ENCODE measurements at places on chromosomes 5 and 9.

GRCh38 chr5:1302258-1302657 lies 7.4 kb upstream of the TERT start:
- DNase-seq, result no peak

DNA sequence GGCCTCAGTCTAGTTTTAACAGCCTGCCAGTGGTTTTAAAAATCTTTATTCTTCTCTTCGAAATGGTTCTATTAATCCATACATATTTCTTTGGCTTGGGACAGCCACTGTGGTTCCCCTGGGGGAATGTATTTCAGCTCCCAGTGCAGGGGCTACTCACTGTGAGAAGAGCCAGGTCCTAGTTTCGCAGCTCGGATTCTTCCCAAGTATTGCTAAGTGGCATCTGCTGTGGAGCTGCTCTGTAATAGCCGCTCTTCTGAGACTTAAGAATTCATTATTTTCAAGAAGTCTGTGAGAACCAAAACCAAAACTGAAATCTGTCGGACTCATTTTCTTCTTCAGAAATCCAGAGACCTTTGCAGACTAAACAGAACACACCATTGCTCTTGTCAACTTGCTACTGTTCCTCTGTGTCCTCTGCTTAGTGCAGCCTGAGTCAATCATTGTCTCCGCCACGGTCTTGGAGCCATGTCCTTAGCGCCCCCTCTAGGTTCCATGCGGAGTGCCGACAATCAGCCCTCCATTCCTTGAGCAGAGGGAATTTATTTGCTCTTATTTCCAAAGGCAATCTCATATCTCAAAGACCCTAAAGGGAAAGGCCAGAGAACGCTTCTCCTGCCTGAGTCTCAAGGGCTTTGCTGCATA lies 478.2 kb downstream of the SPATA31D1 start:
- no peak for DNase-seq

DNA sequence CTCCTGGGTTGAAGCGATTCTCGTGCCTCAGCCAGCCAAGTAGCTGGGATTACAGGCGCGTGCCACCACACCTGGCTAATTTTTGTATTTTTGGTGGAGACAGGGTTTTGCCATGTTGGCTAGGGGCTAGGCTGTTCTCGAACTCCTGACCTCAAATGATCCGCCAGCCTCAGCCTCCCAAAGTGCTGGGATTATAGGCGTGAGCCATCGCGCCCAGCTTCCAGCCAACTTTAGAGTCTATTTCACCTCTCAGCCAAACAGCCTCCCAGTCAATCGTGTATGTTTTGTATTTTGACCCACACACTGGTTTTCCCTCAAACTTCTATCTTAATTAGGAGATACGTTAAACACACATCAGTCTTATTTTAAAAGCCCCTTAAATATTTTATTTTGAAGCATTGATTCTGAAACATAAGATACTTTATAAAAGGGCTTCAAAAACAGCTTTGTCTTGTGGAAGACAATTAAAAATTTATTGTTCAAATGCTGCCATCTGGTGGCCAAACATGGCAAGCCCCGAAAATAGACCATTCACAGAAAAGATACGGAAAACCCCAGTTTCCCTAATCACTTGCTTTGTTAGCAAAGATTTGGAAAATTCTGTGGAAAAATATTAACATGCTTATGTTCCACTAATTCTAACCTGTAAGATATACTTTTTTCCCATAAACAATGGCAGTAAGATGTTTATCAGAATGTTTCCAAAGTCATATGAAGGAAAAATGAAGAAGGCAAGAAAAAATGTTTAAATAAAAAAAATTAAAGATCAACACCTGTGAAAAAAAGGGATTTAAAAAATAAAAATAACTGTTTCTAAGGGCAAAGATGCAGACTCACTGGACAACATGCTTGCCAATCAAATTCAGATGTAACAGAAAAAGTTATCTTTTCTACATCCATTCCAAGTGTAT lies 33.1 kb downstream of the APTX start:
- peak; percentile 60 for DNase-seq

DNA sequence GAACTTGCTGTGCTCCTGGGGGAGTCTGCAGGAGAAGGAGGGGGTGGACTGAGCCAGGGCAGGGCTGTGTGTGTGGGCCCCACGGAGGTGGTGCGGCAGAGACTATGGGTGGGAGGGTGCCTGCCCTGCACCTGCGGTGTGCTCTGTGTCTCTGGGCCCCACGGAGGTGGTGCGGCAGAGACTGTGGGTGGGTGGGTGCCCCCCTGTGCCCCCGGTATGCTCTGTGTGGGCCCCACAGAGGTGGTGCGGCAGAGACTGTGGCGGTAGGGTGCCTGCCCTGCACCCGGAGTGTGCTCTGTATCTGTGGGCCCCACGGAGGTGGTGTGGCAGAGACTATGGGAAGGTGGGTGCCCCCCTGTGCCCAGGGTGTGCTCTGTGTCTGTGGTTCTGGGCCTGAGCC lies 103.7 kb downstream of the EHMT1 start:
- DNase-seq, result no peak

GRCh38 chr9:19127871-19128500 lies 694 bp upstream of the PLIN2 start:
- DNase-seq, result peak; percentile 34

DNA sequence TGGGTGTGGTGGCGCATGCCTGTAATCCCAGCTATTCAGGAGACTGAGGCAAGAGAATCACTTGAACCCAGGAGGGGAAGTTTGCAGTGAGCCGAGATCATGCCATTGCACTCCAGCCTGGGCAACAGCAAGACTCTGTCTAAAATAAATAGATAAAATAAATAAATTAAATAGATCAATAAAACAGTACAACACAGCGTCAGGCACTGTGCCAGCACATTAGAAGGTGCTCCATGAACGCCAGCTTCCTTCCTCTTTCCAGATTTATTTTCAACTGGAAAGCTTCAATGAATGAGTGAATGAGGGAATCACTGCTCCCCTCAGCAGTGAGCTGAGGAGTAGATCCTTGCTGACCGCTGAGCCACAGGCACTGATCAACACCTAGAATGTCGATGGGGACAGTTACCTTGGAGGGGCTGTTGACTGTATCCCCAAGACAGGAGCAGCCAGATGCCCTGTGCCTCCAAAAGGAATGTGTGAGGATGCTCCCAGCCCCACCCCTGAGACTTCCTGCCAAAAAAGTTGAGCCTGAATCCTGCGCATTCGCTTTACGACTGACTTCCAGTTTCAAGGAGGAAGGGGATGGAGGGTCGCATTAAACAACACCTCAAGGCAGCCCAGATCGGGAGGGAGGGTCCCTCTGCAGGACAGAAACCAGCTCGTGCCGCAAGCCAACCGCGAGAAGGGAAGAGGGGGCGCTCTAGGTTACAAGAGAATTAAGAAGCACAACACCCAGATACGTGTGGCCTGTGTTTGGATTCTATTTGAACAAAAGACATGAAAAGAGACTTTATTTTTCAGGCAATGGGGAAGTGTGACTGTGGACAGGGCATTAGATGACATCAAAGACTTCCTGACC lies 54.0 kb upstream of the CNOT6 start:
- no peak for DNase-seq

DNA sequence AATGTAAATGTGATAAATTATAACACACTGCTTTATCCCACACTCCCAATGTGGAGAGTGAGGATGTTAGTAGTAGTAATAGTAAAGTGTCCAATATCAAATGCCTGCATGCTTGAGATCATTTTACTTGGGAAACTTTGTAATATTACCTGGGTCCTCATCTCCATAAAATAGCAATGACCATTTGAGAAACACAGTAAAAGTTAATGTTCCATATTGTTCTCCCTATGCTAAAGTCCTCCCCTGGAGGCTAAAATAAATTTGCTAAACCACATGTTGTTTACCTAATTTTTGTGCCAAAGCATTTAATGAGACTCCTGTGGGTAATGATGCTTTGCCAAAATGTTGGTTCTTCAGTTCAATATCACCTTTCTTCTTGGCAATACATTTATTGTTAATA lies 291.2 kb downstream of the CDH10 start:
- DNase-seq, result no peak
